ENCODE measurements at places on chromosomes 16 and 17. TPM values are rescaled to one million over a fixed set of nuclear protein-coding genes. Genes with fewer than 3 reads are reported as not detected.
A peak's percentile ranks its signal among the peaks of the same experiment; 100 is the strongest.

GRCh38 chr17:44647736-44648135 lies 8.5 kb upstream of the MEIOC start:
- no peak overlapping the region for H3K27ac ChIP-seq
- no peak for DNase-seq
- no peaks in the 10 kb centered on the region for H3K36me3 ChIP-seq
- H3K27me3 ChIP-seq = peaks cover 10% of the 10 kb centered on the region

The SEPTIN1 gene
- 0.24 TPM for polyA plus RNA-seq

DNA sequence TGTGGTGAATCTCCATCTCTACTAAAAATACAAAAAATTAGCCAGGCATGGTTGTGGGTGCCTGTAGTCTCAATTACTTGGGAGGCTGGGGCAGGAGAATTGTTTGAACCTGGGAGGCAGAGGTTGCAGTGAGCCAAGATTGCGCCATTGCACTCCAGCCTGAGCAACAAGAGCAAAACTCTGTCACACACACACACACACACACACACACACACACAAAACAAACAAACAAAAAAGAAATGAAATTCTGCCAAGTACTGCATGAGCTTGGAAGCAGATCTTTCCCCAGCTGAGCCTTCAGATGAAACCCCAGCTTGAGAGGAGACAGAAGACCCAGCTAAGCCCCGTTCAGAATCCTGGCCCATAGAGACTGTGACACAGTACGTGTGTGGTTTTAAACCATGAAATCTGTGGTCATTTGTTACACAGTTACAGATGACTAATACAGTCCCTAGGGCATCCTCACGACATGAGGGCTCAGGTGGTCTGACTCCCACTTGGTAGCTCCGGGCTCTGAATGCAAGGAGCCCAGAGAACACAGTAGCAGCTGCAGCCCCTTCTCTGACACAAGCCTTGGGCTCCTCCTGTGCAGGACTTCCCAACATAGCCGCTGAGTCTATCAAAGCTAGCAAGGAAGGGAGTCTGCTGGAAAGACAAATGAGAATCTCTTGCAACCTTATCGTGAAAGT lies 132.8 kb downstream of the SEC14L1 start:
- H3K36me3 ChIP-seq = no peaks in the 10 kb centered on the region
- H3K4me3 ChIP-seq = no peak overlapping the region
- DNase-seq = peak; percentile 13
- no peaks in the 10 kb centered on the region for H3K27me3 ChIP-seq
- no peak overlapping the region for H3K27ac ChIP-seq
- H3K4me1 ChIP-seq = no peaks in the 10 kb centered on the region

DNA sequence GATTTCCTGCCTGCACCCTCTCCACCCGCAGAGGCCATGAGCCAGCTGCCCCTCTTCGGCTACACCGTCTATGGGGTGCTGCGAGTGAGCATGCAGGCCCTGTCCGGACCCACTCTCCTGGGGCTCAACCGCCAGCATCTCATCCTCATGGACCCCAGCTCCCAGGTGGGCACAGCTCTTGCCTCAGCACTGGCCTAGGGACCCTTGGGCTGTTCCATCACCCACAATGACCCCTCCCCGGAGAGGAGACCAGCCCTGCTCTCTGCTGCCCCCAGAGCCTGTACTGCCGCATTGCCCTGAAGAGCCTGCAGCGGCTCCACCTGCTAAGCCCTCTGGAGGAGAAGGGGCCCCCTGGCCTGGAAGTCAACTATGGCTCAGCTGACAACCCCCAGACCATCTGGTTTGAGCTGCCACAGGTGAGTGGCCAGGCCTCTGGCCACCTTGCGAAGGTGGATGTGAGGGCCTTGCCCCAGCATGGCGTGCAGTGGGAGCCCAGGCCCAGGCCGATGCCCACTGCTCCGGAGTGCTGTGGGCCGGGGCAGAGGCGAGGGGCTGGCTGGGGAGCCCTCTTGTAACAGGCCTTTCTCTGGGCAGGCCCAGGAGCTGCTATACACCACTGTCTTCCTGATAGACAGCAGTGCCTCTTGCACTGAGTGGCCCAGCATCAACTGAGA lies 7.3 kb upstream of the SMIM5 start:
- peaks cover 5% of the 10 kb centered on the region for H3K4me1 ChIP-seq
- DNase-seq = peak; percentile 4
- no peak overlapping the region for H3K4me3 ChIP-seq

DNA sequence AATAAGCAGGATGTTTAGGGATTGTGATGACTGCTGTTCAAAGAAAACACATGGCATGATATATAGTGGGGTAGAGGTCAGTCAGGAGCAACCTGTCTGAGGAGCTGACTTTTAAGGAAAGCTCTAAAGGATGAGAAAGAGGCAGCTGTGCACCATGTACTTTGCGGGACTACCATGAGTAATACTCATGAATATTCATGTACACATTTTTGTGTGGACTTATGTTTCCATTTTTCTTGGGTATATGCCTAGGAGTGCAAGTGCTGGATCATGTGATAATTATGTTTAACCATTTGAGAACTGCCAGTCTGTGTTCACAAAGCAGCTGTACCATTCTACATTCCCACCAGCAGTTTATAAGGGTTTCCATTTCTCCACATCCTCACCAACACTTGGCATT lies 35.8 kb downstream of the BEAN1 start:
- H3K27ac ChIP-seq = no peak overlapping the region
- no peak overlapping the region for H3K4me3 ChIP-seq
- H3K36me3 ChIP-seq = no peaks in the 10 kb centered on the region
- H3K27me3 ChIP-seq = peaks cover 42% of the 10 kb centered on the region
- DNase-seq = peak; percentile 8
- no peaks in the 10 kb centered on the region for H3K4me1 ChIP-seq

Data from IMR-90 (cell line).